ENCODE measurements at places on chromosomes 5 and 9. TPM values are rescaled to one million over a fixed set of nuclear protein-coding genes. Genes with fewer than 3 reads are reported as not detected.

The GPX8 gene
- total RNA-seq = not detected

The SIT1 gene
- total RNA-seq = 80.9 TPM

The CNTFR gene
- total RNA-seq = not detected

DNA sequence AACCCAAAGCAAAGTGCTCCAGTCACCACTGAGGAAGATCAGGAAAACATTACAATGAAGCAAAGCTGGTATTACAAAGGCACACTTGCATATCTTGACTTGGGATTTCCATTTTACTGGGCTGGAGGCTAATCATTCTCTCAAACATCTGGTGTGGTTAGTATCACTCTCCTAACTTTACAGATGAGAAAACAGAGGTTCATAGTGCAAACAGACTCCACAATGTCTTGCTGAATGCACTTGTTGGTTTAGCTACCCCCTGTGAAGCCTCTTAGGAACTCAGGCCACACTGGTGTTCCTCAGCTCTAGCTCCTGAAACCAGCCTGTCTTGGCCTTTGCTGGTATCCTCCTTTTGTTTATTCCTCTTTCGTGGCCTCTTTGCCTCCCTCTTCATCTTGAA is 29.5 kb upstream of the SMAD5 start:
- peaks cover 8% of the 10 kb centered on the region for H3K27me3 ChIP-seq
- DNase-seq = no peak
- no peak overlapping the region for H3K27ac ChIP-seq
- no peaks in the 10 kb centered on the region for H3K36me3 ChIP-seq
- H3K4me3 ChIP-seq = no peak overlapping the region

- no peaks in the 10 kb centered on the region for H3K36me3 ChIP-seq
- no peak for DNase-seq
- peaks cover 38% of the 10 kb centered on the region for H3K27me3 ChIP-seq
- no peak overlapping the region for H3K27ac ChIP-seq
- no peaks in the 10 kb centered on the region for H3K4me1 ChIP-seq
- peak overlapping the region; percentile 10 for H3K4me3 ChIP-seq
Measured at GRCh38 chr5:140965905-140966292, 377 bp upstream of the PCDHAC2 start.

Measured in activated CD4-positive, alpha-beta T cell treated with anti-CD3 and anti-CD28 coated beads for 36 hours (primary cell).